ENCODE measurements at places on chromosomes 4 and X. TPM values are rescaled to one million over a fixed set of nuclear protein-coding genes. Genes with fewer than 3 reads are reported as not detected.

Gene XKRX
- 2.2 TPM for total RNA-seq

Gene SPANXC
- not detected for total RNA-seq

Gene SASH3
- total RNA-seq = 209 TPM

Gene SSX2B
- not detected for total RNA-seq

Gene CXorf51B
- total RNA-seq = not detected

DNA sequence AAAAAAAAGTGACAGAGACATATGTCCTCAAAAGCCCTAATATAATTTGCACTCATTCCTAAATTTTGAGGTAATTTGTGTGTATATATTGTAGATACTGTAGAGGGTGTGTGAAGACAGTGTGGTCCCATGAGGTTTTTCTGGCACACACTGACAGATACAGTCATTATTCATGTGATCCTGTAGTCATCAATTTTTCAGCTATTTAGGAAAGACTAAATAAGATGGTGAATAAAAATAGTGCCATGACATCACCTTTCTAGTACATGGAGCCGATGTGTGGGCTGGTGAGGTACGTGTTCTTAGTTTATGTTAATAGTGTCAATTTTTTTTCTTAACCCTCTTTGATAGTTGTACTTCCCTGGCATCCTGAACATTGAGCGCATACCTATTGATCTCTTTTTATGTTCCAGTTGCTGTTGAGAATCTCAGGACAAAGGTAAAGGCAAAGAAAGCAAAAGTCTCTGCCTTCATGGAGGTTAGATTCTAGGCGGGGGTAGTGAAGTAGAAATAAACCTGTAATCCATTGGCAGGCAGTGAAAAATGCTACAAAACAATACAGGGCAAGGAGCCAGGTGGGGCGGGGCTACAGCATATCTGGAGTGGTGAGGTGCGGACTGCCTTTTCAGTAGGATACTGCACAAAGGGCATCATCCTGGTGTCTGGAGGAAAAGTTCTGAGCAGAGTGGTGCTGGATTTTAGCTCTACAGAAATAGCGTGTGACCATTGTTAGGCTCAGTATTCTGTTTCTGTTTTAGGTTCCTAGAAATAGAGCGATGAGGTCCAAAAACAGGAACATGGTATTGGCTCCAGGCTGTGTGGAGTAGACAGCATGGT, 93.8 kb downstream of the ARHGAP10 start:
- no peaks in the 10 kb centered on the region for H3K4me1 ChIP-seq
- H3K27ac ChIP-seq = no peak overlapping the region
- no peak overlapping the region for H3K4me3 ChIP-seq
- DNase-seq = no peak
- no peaks in the 10 kb centered on the region for H3K27me3 ChIP-seq

DNA sequence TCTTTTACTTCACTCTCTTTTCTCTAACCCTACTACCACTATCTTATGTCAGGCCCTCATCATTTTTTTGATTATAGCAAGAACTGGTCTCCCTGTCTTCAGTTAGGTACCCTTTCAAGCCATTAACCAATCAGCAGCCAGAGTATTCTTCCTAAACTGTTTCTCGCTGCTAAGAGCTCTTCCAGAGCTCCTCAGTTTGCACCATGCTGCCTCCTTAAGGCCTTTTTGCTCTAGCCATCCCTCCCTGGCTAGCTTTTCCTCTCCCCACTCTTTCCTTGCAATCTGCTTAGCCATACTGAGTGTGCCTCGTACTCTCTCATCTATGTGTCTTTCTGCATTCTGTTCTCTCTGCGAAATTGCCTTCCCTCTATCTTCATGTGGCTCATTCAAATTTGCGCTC, 32.9 kb downstream of the KIF4A start:
- no peak for DNase-seq
- no peak overlapping the region for H3K27ac ChIP-seq
- H3K4me1 ChIP-seq = no peaks in the 10 kb centered on the region
- H3K36me3 ChIP-seq = no peaks in the 10 kb centered on the region
- no peaks in the 10 kb centered on the region for H3K27me3 ChIP-seq

DNA sequence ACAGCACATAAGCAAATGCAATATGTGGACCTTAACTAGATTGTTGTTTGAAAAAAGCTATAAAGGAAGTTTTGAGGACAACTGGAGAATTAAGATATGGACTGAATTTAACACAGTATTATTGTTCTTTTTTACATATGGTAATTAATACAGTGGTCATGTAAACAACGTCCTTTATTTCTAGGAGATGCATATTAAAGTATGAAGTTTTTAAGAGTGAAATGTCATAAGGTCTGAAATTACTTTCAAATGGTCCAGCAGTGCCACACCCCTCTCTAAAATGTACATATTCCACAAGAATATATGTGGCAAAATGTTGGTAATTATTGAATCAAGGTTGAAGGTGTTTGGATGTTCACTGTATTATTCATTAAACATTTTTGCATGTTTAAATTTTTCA, 40.9 kb downstream of the WDFY3 start:
- DNase-seq = no peak
- no peaks in the 10 kb centered on the region for H3K36me3 ChIP-seq
- H3K27me3 ChIP-seq = no peaks in the 10 kb centered on the region
- no peak overlapping the region for H3K27ac ChIP-seq

GRCh38 chr4:3771164-3771809, 5.1 kb downstream of the ADRA2C start:
- H3K27me3 ChIP-seq = peaks cover 16% of the 10 kb centered on the region
- no peak for DNase-seq
- no peaks in the 10 kb centered on the region for H3K36me3 ChIP-seq
- peaks cover 6% of the 10 kb centered on the region for H3K4me1 ChIP-seq
- H3K4me3 ChIP-seq = no peak overlapping the region
- H3K27ac ChIP-seq = no peak overlapping the region

DNA sequence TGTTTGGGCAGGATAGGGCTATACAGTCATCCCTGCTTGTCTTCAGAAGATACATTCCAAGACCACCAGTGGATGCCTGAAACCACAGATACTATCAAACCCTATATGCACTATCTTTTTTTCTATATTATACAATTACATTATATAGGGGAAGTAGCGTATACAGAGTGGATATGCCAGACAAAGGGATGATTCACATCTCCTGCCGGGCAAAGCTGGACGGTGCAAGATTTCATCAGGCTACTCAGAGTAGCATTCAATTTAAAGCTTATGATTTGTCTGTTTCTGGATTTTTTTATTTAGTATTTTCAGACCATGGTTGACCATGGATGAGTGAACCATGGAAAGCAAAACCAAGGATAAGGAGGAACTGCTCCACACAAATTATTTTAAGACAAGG, 7.0 kb upstream of the AMTN start:
- no peak overlapping the region for H3K4me3 ChIP-seq
- no peak for DNase-seq
- H3K36me3 ChIP-seq = no peaks in the 10 kb centered on the region
- H3K27me3 ChIP-seq = peaks cover 2% of the 10 kb centered on the region

- no peak overlapping the region for H3K4me3 ChIP-seq
- no peaks in the 10 kb centered on the region for H3K36me3 ChIP-seq
- H3K4me1 ChIP-seq = no peaks in the 10 kb centered on the region
- H3K27me3 ChIP-seq = no peaks in the 10 kb centered on the region
- no peak overlapping the region for H3K27ac ChIP-seq
These were observed 64.7 kb upstream of the PCDH10 start for GRCh38 chr4:133084421-133084820.

- H3K4me3 ChIP-seq = no peak overlapping the region
- H3K4me1 ChIP-seq = peaks cover 8% of the 10 kb centered on the region
- no peaks in the 10 kb centered on the region for H3K36me3 ChIP-seq
These were observed 8.5 kb downstream of the TRIM2 start for GRCh38 chr4:153212736-153213135.

- no peak for DNase-seq
- H3K36me3 ChIP-seq = no peaks in the 10 kb centered on the region
- peaks cover 15% of the 10 kb centered on the region for H3K27me3 ChIP-seq
- H3K27ac ChIP-seq = no peak overlapping the region
- H3K4me1 ChIP-seq = peaks cover 8% of the 10 kb centered on the region
These were observed 39.8 kb downstream of the HAND2 start for GRCh38 chr4:173490256-173490655.

DNA sequence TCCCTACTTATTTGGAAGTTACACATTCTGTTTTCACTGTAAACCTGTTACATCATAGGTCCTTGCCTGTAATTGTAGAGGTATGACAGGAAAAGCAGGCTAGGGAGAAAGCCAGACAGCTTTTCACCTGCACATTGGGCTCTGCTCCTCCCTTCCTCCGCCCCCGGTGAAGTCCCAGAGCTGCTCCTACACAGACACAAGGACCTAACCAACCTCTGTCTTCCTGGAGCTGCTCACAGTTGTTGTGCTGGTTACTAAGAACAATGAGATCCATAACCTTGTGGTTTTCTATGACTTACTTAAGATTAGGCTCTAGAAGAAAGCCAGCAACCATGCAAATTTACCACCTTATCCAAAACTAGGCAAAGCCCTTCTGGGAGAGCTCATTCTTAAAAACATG, 40.0 kb downstream of the MOSPD2 start:
- no peak overlapping the region for H3K4me3 ChIP-seq
- DNase-seq = no peak
- peaks cover 60% of the 10 kb centered on the region for H3K36me3 ChIP-seq

DNA sequence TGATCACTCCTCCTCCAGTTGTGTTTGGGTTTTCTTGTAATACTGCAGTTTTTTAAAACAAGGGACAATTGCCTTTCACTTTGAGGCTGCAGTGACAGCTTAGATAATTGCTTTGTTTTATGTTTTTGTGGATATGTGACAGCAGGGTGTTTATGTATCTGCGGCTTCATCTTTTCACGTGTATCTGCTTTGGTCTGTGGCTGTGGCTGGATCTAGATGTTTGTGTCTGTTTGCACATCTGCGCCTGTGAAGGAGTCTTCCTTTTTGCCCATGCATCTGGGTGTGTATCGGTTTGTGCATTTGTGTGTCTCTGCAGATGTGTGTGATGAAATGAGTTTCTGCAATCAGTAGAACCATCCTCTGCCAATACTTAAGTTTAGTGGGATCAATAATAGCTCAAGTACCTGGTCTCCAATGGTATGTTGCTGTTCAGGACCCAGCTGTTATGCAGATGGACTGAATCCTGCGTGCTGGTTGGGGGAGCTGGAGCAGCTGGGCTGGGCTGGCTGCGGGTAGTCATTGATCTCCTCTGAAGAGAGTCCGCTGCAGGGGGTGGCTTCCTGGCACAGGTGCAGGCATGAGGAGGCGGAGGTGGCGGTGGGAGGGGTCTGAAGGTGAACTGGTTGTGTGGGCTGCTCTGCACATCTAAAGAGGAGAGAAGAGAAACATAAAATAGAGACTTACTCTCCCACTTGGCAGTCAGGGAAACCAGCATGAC, 390.3 kb downstream of the SH2D1A start:
- no peak overlapping the region for H3K27ac ChIP-seq
- no peaks in the 10 kb centered on the region for H3K4me1 ChIP-seq
- H3K4me3 ChIP-seq = no peak overlapping the region
- no peaks in the 10 kb centered on the region for H3K36me3 ChIP-seq

Measured in activated B cell treated with CpG ODN at 0.5 μM for 24 hours (primary cell).